ENCODE measurements at places on chromosomes 1 and 21.

DNA sequence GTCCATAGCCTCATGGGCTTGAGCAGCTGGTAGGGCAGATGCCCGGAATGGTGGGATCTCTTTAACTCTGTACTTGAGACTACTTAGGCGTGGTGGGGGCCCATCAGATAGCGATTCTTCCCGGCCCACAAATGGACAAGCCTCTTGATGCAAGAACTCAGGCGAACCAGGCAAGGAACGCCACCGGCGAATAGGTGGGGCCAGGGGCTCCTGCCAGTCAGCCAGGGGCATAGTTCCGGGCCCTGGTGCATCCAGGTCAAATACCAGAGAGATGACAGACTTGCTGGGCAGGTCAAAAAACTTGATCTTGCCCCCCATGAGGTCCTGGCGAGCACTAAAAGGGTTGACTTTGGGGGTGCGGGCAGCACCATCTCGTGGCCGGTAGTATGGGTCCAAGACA, 4.8 kb upstream of the MUTYH start:
- DNase-seq: no peak

- DNase-seq: no peak
Observed at GRCh38 chr1:153957744-153958110, 685 bp downstream of the CRTC2 start.

- no peak for DNase-seq
Observed at GRCh38 chr21:44598061-44598460, 2.3 kb upstream of the KRTAP10-7 start.

- DNase-seq: no peak
Observed at GRCh38 chr1:85258536-85259117, 835 bp downstream of the C1orf52 start.

DNA sequence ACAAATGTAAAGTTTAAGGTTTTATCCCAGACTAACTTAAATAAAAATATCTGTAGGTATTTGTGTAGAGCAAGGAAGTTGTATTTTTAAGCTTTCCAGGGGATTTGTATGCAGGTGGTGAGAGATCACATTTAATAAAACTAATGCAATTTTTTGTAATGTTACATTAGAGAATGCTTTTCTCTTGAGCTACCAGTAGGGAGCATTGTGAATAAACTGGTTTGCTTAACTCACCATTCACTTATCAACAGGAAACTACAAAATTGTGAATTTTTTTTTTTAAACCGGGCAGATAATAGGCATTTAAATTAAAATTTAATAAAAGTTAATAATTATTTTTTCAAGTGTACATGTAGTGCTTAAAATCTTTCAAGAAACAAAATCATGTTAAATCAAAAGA, 78.6 kb downstream of the IVNS1ABP start:
- DNase-seq: no peak

DNA sequence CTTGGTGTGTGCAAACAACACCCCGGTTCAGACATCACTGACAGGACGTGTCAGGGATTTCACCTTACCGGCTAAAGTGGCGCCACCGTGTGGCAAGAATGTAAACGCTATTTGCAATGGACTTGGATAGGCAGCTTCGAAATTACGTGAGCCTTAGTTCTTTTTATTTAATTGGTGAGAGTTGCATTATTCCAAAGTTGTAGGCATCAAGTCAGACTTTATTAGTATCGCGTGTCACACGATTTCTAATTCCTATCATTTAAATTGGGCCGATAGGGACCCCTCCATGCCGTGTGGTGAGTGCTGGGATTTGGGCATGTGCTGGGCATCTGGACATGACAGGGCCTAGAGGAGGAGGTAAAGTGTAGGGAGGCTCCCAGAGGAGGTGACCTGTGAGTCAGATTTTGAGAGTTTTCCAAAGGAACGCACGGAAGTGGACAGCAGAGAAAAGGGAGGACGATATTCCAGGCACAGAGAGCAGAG, 14.5 kb upstream of the CPT2 start:
- DNase-seq: peak; percentile 42

GRCh38 chr1:199931666-199932377, 95.7 kb upstream of the NR5A2 start:
- no peak for DNase-seq

DNA sequence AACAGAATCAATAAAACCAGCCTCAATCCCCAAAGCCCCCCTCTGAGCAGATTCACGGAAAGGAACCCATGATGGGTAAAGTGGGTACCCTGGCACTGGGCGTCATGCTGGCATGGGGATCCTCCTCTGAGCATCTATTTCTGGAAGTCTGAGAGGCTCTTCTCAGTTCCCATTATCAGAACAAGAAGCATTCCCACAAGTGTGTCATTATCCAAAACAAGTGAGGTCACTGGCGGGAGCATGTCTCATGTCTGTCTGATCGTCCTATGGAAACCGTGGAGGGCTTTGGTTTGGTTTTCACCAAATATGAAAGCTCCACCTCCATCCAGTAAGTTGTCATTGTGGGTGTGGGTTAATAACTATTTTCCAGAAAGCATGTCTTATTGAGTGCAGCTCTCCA, 70.7 kb downstream of the PGM1 start:
- no peak for DNase-seq

GRCh38 chr1:29991025-29991424, 732.4 kb downstream of the MATN1 start:
- no peak for DNase-seq

GRCh38 chr1:205569411-205570172, 62.2 kb downstream of the ELK4 start:
- DNase-seq: no peak

DNA sequence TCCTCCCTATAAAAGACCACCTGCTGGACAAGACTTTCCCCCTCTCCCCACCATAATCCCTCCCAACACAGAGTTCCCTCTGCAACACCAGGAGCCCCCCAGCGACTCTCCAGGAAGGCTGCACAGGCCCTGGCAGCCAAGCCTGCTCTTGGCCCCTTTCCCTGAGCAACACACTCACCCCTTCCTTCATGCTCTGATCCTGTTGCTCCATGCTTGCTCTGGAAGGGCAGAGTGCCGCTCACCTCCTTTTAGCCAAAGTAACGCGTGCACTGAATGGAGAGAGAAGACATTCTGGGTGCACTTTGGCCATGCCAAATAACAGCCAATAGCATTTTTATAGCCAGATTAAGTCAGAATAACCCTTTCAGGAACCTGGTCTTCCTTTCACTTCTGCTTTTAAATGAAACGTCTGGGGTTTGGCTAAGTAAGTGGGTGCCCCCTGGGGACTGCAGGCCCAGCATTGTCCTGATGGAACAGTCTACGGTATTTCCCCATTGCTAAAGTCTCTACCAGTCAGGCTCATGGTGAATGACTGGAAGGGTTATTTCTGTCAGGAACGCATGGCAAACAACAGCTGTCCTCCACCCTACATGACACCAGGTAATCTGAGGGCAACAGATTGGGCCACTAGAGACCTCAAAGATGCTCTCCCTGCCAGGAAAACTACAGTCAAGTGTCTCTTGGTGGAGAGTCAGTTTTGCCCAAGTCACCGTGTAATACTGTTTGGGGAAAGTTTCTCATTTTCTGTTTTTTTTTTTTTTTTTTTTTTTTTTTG, at the start of gene SLC2A5:
Gene SLC2A5 (minus strand): TSS at position 310 of the 775 bp plus-strand sequence. CDS start 99 bp downstream, at position 211.
- DNase-seq: no peak

GRCh38 chr21:25813917-25814316, 79.1 kb downstream of the GABPA start:
- DNase-seq: no peak

GRCh38 chr1:233241759-233242158, 53.8 kb downstream of the PCNX2 start:
- no peak for DNase-seq

DNA sequence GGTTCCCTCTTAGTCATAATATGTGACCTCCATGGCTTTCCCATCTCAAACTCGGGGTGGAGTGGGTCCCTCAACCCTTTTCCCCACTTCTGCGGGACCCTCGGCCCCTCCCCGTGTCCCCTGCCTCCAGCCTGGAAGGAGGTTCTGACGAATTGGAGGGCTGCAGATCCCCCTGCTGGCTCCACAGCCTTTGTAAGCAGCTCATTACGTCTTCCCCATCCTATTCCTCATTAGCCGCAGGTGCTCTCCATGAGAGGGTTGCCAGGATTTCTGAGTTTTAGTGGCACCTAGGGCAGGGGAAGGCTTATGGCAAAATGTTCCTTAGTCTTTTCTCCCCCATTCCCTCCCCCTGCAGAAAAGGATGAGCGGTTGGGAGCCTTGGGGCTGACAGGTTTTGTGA, 8.3 kb downstream of the ACTL8 start:
- DNase-seq: no peak

GRCh38 chr1:116152950-116153691, 41.9 kb downstream of the MAB21L3 start:
- DNase-seq: no peak

- no peak for DNase-seq
Observed at GRCh38 chr1:198631292-198631691, 7.5 kb upstream of the PTPRC start.

- DNase-seq: no peak
Observed at GRCh38 chr1:109040989-109041620, 797 bp downstream of the WDR47 start.

GRCh38 chr1:177567393-177567792, 396.6 kb downstream of the BRINP2 start:
- no peak for DNase-seq

DNA sequence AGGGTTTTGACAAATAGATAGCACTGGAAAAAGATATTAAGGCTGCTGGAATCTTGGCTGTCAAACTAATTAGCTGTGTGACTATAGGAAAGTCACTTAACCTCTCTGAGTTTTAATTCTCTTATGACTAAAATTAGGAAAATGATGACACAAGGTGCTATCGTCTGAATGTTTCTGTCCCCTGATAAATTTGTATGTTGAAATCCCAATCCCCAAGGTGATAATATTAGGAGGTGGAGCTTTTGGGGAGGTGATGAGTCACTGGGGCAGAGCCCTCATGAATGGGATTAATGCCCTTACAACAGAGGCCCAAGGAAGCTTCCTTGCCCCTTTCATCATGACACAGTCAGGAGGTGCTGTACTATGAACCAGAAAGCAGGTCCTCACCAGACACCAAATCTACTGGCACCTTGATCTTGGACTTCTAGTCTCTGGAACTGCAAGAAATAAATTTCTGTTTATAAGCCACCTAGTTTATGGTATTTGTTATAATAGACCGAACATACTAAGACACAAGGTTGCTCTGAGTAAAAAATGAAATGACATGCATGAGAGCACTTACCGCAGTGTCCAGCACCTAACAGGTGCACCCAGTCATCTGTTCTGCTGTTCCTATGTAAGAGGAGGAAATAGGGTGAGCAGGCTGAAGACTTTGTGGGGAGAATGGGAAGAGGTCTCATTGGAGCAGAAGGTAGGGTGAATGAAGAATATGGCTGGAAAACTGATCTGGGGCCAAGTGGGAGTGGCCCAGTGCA, 26.3 kb upstream of the DISP1 start:
- no peak for DNase-seq

GRCh38 chr1:170426596-170426995, 105.4 kb upstream of the GORAB start:
- DNase-seq: no peak

DNA sequence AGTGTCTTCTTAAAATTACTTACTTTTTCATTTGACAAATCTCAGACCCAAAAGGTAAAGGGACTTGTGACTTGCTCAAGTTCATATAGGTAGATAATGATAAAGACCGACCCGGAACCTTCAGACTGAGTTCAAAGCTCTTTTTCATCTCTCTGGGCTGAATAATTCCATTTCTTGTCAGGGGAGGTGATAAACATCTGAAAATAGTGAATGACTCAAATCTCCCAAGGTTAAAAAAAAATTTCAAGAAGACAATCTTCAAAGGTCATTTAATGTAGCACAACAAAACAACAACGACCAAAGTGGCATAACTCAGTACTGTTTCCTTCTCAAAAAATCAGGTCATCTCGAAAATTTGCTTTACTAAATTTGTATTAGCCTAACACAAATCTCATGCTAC, 20.6 kb downstream of the LUZP1 start:
- no peak for DNase-seq

DNA sequence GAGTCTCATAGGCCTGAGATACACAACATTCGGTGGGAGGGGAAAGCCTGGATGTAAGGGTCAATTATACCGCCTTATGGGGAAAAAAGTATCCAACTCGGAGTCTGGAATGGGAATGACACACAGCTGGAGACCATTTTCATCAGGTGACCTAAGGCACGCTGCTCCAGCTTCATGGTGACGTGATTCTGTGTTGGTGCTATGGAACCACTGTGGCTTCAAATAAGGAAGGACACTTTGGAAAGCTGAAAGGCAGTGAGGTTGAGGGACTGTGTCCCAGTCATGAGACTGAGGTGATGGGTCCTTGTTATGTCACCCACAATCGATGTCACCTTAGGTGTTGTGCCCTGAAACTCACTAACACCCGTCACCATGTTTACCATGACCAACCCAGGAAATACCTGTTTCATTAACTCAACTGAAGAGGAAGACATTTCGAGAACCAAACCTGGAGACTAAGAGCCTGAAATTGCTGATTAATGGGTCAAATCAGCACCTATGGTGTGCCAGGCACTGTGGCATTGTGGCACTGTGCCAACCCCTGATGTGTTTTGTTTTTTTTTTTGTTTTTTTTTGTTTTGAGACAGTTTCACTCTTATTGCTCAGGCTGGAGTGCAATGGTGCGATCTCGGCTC, 54.5 kb downstream of the IRF2BP2 start:
- DNase-seq: no peak

- DNase-seq: no peak
Observed at GRCh38 chr1:157287462-157287861, 149.3 kb upstream of the ETV3 start.

- no peak for DNase-seq
Observed at GRCh38 chr1:209710093-209710492, 5.4 kb downstream of the HSD11B1 start.

DNA sequence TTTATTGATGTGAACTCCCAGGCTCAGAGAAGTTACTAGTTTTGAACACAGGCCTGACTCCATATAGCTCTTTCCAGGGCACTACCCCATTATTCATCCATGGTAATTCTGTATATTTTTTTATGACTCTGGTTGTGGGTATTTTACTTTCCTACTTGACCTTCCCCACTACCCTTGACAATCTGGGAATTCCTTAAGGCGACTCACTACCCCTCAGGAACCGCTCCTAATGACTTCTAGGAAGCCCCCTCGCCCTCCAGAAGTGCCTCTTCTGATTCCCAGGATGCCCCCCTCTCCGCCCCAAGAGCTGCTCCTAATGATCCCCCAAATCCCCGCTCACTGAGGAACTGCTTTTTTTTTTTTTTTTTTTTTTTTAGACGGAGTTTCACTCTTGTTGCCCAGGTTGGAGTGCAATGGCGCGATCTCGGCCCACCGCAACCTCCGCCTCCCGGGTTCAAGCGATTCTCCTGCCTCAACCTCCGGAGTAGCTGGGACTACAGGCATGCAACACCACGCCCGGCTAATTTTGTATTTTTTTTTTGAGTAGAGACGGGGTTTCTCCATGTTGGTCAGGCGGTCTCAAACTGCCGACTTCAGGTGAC, 972 bp upstream of the KDM4A start:
- no peak for DNase-seq

DNA sequence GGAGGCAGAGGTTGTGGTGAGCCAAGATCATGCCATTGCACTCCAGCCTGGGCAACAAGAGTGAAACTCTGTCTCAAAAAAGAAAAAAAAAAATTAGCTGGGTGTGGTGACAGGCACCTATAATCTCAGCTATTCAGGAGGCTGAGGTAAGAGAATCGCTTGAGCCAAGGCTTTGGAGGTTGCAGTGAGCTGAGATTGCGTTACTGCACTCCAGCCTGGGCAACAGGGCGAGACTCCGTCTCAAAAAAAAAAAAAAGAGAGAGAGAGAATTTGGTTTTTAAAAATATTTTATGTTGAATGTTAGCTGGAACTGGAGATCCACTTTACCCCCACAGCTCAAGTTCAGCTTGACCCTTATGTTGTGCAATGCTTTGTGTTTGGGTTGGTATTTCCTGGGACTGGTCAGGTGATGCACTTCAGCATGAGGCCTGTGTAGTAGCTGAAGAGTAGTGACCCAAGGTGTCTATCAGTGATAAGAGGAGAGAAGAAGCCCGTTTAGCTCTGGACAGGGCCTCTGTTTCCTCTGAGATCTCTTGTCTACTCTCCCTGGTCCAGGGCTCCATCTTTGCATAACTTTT, 36.8 kb upstream of the MACF1 start:
- DNase-seq: no peak
